ENCODE measurements at places on chromosomes 2 and 18.

DNA sequence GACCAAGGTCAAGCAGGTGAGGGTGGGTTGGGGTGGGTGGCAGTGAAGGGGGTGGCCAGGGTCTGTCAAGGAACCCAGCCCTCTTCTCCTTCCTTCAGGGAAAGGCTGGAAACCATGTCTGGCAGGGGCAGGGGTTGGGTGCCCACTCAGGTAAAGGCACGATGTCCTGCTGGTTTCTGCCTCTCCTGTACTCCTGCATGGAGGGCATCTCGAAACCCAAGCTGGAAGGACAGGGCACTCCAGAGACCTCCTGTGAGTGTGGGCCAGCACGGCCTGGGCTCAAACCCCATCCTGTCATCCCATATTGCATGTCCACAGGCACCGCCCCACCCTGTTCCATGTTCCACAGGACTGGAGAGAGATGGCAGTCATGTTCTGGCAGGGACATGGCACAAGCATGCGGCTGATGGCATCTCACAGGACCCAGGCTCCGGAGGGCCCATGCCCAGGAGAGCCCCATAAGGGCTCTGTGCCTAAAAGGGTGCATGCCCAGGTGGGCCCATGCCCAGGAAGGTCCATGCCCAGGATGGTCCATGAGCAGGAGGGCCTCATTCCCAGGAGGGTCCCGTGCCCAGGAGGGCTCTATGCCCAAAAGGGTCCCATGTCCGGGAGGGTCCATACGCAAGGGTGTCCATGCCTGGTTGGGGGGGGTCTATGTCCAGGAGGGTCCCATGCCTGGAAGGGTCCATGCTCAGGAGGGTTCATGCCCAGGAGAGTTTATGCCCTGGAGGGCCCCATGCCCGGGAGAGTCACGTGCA is 6.4 kb downstream of the GPR35 start:
- no peak for DNase-seq

- no peak for DNase-seq
These were observed 24.8 kb upstream of the CRIM1 start for GRCh38 chr2:36330473-36331395.

DNA sequence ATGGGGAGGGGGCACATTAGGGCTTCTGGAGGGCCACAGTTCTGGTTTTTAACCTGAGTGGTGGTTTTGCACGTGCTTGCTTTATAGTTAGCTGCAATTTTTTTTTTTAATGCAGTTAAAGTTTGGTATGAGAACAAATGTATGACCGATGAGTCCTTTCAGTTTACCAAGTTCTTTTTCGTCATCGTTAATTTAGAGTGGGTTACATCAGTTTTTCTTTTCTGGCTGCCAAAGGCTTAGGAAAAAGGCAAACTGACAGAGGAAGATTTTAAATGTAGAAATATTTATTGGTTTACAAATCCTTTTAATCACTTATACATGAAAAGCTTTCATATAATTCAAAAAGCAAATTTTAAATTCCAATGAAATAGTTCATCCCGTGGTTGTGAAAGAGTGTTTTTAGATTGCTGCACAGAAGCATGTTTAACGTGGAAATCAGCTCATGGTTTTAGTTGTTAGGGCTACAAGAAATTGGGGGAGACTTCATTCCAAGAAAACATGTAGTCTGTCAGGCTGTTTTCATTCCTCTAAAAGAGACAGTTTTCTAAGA is 82.9 kb downstream of the MSH2 start:
- DNase-seq: peak; percentile 9

GRCh38 chr2:182416191-182416590 is 10.6 kb downstream of the PDE1A start:
- DNase-seq: no peak

DNA sequence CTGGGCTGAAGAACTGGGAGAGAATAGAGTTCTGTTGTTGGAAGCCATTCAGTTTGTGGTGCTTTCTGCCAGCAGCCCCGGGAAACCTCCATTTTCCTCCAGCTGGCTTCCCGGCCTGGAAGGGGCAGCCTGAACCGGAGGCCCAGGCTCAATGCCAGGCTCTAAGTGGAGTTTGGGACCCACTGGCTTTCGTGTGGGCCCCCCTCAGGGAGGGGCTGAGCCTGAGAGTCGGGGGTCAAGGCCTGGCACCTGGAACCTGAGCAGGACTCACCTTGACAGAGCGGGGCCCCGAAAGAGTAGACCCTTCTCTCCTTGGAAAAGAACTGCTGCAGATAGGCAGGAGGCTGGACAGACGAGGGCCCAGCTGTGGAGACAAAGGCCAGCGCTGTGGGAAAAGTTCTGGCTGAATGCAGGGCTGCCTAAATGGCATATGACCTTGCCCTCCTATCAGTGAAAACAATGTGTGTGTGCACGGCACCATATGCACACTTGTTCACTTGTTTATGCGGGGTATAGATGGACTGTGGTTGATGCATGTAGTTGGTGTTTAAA is 34.8 kb upstream of the ASB18 start:
- DNase-seq: no peak

- no peak for DNase-seq
These were observed 17.8 kb downstream of the OTOF start for GRCh38 chr2:26459991-26460612.

GRCh38 chr2:101361522-101361921 is 25.8 kb downstream of the CREG2 start:
- no peak for DNase-seq

DNA sequence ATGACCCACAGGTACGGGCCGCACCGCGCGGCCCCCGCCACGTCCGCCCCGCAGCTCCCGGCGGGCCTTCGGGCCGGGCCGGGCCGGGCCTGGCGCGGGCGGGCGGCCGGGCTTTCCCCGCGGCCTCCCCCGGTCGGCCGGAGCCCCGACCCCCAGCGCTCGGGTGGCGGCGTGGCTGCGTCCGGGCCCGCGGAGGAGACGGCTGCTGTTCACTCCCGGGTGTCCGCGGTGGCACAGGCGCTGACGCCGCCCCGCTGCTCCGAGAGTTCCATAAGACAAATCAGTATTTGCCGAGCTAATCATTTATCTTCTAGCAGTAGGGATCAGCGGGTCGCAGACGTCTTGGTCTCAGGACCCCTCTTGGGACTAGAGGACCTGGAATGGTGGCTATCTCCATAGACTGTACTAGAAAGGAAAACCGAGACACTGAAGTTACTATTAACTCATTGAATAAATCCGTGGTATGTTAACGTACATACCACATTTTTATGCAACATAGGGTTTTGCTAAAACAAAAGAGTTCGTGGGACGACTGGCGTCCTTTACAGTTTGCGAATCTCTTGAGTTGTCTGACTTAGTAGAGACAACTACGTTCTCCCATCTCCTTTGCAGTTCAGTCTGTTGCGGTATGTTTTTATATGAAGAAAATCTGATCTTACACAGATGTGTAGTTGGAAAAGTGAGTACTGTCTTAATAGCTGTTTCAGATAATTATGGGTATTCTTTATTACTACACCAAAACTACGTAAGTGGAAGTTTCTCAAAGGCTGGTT is 500 bp downstream of the LIMS1 start:
- DNase-seq: peak; percentile 60

DNA sequence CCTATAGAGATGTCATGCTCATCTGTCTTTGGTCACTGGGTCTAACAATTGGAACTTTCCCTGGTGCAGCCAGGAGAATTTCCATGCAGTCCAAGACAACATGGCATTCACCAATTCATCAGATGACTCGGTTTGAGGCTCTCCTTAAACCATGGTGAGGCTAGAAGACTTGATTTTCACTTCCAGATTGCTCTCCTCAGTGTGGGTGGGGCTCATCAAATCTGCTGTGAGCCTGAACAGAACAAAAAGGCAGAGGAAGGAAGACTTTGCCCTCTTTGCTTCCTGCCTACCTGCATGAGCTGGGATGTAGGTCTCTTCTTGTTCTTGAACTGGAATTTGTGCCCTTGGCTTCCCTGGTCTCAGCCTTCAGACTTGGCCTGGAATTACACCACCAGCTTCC is 203.4 kb upstream of the TRIB2 start:
- DNase-seq: no peak

- DNase-seq: no peak
These were observed 10.9 kb downstream of the LIPG start for GRCh38 chr18:49572611-49573345.

DNA sequence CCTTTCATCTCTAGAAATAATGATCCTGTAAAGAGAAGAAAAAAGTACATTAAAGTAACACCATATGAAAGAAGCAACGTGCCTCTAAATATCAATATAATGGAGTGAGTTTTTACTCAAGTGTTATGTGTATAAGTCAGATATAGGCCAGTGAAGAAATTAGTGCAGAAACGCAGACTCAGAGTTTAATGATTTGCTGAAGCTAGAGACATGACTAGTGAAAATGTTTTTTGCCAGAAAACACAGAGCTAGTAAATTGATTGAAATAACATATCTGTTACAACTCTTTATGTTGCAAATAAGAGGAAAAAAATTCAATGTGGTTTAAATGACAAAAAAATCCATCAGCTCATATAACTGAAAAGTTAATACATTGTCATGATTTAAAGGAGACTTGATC is 217.2 kb upstream of the NXPH2 start:
- DNase-seq: no peak

GRCh38 chr2:241356871-241357260 is 781 bp downstream of the FARP2 start:
- no peak for DNase-seq

GRCh38 chr2:191597186-191597751 is 80.7 kb upstream of the NABP1 start:
- no peak for DNase-seq

DNA sequence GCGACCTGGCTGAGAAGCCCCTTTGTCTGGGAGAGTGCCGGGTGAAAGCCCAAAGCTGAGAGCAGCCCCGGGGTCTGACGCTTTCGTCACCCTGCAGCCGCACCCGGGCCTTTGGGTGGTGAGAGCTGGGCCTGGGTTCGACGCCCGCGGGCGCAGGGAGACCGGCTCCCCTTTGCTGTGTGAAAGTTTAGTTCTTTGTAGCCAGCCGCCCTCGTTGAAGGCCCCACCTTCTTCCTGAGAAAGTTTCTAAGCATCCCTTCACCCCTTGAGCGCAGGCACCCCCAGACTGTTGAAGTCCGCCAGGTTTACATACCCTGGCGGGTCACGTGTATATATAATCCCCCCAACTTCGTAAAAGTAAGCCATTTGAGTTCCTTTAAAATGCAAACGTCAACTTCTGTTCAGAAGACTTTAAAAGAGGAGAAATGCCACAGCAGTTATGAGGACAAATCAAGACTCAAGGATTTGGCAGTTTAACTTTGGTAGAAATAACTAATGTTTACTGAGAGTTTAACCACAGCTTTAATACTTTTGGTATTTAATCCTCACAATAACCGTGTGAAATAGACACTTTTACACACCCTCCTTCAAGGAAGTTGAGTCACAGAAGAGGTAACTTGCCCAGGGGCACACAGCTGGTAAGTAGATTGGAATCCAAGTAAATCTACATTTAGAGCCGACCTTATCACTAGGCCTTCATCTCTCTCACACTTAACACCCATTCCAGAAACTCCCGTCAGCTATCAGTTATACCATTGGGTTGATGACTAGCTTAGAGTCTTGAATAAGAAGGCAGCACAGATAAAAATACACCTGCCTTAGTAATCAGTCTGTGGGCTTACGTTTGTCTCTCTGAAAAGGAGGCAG is 1.1 kb upstream of the MBOAT2 start:
- no peak for DNase-seq

DNA sequence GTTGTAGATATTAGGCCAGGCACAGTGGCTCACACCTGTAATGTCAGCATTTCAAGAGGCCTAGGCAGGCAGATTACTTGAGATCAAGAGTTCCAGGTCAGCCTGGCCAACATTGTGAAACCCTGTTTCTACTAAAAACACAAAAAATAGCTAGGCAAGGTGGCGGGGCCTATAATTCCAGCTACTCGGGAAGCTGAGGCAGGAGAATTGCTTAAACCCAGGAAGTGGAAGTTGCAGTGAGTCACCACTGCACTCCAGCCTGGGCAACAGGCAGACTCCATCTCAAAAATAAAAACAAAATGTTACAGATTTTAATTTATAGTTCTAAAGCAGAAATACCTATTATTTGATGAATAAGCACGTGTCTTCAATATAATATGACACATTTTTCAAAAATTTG is 65.6 kb upstream of the UBXN4 start:
- peak; percentile 41 for DNase-seq

GRCh38 chr2:76558157-76558556 is 847.4 kb upstream of the GCFC2 start:
- DNase-seq: no peak

DNA sequence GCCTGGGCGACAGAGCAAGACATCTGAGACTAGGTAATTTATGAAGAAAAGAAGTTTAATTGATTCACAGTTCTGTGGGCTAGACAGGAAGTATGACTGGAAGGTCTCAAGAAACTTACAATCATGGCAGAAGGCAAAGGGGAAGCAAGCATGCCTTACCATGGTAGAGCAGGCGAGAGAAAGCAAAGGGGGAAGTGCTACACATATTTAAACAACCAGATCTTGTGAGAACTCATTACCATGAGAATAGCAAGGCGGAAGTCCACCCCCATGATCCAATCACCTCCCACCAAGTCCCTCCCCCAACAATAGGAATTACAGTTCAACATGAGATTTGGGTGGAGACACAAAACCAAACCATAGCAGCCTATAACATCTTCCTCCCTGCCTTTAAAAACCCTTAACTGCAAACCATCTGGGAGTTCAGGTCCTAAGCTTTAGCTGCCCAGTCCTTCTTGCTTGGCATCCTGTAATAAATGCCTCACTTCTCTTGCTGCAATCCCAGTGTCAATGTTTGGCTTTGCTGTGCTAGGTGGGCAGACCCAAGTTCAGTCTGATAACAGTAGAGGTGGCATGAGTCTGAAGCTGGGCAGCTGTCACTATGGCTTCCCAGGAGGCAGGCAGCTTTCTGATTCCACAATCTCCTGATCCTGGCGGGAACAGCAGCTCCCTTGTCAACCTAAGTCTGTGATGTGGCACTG is 11.2 kb upstream of the SP5 start:
- DNase-seq: no peak

GRCh38 chr18:58168993-58169392 is 125.0 kb downstream of the NEDD4L start:
- DNase-seq: no peak

DNA sequence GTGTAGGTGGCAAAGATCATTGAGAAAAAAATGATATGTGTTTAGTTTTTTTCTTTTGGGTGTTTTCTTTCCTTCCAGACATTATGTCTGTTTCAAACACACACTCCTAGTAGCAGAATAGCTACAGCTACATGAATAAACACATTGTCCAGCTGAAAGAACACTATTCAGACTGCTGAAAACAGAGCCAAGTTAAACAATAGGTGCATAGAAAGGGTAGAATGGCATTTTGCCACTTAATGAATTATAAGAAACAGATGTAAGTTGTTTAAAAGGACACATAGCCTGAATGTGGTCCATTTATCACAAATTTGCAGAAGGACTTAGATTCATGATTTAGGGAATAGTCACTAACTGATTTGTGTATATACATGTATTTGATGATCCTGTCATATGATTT is 20.1 kb downstream of the CTLA4 start:
- peak; percentile 28 for DNase-seq

Data from fibroblast of pulmonary artery (primary cell).